ENCODE measurements at places on chromosomes 7 and 10.

DNA sequence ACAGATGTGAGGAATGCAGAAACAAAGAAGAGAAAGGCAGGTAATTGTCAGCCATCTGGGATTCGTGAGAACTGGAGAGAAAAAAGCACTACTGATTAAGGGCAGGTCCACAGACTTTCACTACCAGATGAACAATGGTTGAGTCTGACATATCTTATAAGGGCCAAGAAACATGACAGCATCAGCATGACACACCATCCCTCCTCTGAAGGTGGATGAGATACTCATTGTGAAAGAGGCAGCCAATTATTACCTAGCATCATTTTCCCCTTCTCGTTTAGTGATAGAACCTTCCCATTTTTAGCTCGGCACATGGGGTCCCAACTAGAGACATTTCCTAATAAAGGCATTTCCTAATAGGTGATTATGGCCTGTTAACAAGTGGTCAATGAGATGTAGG, 19.2 kb upstream of the MET start:
- DNase-seq, result no peak

- no peak for DNase-seq
Observed at GRCh38 chr10:90317172-90317571, 540.7 kb downstream of the HTR7 start.

DNA sequence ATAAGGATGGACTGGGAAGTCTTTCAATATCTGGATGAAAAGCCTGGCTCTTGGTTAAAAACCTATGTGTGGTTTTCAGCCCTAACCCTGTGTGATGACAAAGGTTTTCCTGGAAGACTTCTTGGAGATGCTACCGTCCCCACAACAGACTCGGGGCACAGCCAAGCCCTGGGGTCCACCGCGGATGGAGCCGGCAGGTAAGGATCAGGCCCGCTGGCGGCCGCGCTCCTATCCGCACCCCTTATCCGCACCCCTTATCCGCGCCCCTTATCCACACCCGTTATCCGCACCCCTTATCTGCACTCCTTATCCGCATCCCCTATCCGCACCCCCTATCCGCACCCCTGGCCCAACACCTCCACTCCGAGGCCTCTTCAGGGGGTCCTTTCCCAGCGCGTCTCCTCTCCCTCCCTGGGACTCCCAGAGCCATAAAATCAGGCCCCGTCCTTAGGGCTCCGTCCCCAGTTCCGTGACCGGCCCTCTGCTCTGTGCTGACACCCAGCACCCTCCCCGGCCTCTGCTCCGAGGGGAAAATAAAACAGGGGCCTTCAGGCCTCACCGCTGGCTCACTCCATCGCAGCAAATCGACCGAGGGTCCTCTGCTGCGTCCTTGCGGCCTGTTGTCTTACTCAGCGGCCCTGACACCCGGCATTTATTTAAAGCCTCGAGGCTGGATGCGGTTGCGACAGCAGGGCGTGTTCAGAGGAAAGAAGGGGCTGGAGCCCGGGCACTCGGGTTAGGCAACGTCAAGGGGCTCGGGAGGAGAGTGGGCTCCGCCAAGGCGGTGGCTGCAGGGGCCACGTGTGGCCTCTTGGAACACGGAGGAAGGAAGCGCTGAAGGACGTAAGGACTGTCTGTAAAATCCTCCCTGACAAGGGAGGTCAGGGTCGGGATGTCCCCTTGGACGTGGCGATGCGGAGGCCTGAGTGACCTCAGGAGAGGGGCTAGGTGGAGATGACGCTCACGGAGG, 215.1 kb upstream of the ADARB2 start:
- DNase-seq, result no peak

DNA sequence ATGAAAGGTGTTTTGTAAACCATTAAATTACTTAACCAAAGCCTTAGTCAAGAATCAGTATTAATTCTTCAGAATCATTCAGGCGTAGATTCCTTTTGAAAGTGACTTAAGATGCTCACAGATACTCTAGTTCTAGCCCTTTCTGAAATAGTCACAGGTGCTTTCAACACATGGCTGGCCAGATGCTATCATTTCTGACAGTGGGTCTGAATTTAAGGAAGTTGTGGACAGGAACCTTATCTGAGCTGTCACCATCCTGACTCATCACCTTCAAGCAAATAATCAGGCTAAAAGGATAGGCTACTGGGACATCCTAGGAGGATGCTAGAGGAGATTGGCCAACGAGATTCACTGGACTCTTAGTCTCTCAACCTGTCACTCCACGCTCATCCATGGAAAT, 501.5 kb downstream of the LRMDA start:
- DNase-seq, result peak; percentile 3

- DNase-seq, result no peak
Observed at GRCh38 chr7:17371671-17372524, 73.4 kb downstream of the AHR start.

- no peak for DNase-seq
Observed at GRCh38 chr7:30172451-30172850, 37.7 kb downstream of the MTURN start.

DNA sequence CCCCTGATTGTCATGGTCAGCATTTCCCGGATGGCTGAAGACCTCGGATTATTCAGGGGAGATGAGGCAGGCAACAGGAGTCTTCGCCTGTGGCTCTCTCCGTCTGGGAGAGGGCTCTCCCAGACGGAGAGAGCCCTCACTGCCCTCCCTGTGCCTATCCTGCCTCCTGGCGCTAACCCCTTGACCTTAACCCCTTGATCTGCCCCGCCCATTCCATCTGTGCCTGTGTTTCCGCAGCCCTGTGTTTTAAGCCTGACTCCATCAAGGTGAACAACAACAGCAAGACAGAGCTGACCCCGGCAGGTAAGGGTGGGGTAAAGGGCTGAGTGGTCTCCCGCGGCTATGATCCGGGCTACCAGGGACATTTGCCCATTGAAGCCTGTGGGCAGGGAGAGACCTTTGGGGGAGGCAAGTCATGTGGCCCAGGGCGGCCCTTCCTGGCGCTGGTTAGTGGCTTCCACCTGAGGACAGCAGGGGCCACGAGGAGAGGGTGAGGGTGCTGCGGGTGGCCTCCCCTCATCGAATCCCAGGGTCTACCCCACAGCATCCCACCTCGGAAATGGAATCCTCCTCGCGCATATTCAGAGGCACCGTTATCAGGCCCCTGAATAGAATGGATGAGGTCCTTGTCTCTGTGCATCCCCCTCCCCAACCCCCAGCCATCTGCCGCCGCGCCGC, 4.2 kb upstream of the MUC12 start:
- no peak for DNase-seq

GRCh38 chr7:118731854-118732253, 507.4 kb downstream of the ANKRD7 start:
- no peak for DNase-seq

GRCh38 chr7:125061776-125062397, 132.3 kb upstream of the POT1 start:
- DNase-seq, result no peak

DNA sequence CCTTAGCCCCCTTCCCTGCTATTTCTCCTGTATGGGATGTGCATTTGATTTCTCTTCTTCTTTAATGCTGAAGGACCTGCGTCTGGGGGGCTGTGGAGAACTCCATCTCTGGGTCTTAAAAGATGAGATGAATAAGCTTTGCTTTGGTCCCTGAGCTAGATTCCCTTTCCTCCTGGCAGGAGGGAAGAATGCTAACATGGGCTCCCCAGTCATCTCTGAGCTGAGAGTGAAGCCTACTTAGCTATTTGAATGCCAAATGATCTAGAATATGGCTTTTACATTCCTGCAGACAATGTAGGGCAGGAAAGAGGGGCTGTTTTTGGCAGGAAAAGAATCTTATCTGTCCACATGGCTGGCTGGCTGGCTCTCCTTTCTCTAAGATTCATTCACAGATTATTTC, 62.6 kb upstream of the EFCAB10 start:
- no peak for DNase-seq

- no peak for DNase-seq
Observed at GRCh38 chr10:100982916-100983830, 4.1 kb downstream of the MRPL43 start.

DNA sequence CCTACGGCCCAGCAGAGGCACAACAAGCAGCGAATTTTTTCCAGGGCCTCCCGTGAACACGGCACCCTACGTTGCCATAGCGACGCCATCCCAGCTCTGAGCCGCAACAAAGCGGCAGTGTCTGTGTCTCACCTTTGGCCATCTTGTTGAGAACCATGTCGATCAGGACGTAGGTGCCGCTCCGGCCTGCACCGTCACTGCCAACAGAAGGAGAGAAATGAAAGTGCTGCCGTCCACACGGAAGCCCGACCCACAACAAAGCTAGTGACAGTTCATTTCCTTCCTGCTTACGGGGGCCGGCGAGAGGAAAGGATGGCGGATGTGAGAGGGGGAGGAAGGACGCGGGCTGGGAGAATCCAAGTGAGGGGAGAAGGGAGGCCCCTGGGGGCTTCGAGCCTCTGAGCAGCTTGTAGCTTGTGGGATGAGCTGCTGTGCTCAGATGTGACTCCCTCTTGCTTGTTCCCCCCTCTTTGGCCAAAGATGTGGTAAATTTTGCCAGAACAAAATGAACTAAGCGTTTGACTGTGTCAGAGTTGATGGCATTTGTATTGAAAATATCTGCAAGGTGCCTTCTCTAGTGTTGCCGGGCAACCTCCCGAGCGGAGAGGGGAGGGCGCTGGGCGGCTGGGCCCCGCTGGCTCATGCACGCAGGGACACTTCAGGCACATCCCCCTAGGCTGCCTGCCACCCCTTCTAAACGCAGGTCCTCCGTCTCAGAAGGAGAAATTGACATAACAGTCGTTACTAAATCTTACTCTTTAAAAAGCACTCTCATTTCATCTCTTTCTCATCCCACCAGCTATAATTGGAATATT, 232.2 kb downstream of the DNAJB6 start:
- DNase-seq, result no peak

GRCh38 chr7:13057462-13058200, 370.2 kb downstream of the ARL4A start:
- peak; percentile 13 for DNase-seq

DNA sequence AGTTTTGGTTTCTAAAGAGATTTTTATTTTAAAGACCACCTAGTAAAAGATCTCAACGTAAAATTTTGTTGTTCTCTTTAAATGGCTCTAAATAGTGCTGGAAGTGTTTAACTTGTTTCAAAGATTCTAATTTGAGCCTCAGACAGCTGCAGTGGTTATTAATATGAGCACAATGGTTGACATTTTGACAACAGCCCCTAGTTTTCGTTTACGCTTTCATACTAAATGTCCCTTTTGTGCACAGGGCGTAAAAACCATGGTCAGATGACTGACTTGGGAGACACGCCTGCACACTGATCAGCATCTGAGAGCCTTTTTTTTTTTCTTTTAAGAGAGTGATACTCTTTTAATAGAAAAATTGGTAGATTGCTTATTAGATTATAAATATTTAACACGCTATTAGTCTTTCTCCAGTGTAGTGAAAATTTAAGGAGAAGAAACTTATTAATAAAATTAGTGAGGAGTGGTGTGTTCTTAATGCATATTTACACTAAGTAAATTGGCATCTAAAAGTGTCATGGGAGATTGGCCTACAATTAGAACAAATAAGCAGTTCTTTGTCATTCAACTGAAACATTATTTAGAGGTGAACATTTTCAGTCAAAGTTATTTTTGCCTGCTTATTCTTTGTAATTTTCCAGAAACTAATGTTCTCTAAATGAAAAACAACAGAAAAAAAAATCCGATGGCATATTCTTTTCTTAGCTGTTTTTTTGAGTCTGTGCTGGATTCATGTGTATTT, 182.8 kb upstream of the PHYHIPL start:
- DNase-seq, result peak; percentile 63

- no peak for DNase-seq
Observed at GRCh38 chr7:48839108-48839507, 85.2 kb upstream of the CDC14C start.

DNA sequence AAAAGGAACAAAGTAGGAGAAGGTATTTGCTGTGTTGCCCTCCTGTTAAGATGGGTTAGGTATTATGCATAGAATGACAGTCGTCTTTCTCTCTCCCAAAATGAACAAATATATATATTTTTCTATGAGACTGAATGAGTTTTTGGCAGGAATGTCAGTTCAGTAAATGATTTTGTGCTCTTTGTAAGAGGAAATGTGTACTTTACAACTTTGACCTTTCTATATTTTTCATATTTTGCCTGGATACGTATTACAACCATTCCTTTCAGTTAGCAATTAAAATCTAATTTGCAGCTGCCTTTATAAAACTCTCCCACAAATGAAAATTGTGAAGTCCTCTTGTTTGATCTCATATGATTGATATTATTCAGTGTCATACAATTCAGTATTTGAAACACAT, 336.6 kb upstream of the MEOX2 start:
- DNase-seq, result no peak

DNA sequence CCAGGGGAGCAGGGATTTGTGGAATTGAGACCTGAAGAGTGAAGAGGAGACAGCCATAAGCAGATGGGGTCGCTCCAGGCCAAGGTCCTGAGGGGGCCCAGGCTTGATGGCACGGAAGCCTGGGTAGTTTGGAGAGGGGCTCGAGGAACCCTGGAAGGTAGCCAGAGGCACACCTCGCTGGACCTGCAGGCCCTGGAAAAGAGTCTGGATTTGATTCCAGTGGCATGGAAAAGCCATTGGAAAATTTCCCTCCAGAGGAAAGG, 31.8 kb downstream of the CXCL12 start:
- DNase-seq, result no peak

- DNase-seq, result no peak
Observed at GRCh38 chr10:26232174-26232573, 15.6 kb downstream of the GAD2 start.

DNA sequence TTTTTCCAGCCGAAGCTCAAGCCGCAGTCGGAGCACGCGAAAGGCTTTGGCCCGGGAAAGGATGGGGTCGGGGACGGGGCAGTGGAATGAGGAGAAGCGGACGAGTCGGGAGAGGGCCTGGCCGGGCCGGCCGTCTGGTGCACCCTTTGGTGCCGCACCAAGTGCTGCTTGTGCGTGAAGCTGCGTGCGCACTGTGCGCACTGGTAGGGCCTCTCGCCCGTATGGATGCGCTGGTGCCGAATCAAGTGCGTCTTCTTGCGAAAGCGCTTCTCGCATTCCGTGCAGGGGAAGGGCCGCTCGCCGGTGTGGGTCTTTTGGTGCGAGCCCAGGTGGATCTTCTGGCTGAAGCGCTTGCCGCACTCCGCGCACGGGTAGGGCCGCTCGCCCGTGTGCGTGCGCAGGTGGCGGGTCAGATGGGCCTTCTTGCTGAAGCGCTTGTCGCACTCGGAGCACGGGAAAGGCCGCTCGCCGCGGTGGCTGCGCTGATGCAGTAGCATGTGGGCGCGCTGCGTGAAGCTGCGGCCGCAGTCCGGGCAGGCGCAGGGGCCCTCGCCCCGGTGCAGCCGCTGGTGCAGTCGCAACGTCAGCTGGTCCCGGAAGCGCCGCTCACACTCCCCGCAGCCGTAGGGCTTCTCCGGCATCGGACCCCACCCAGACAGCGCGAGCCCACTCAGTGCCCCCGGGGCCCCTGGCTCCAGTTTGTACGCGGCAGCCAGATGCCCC, 7.8 kb downstream of the ZNF467 start:
- DNase-seq, result no peak

- DNase-seq, result no peak
Observed at GRCh38 chr10:107425931-107426553, 261.5 kb upstream of the SORCS1 start.

Measured in GM12878 (cell line).